ENCODE measurements at places on chromosomes 1 and 21. TPM values are rescaled to one million over a fixed set of nuclear protein-coding genes. Genes with fewer than 3 reads are reported as not detected.

The CFHR1 gene
- total RNA-seq, result not detected

The ELAVL4 gene
- not detected for total RNA-seq

The LRRC53 gene
- not detected for total RNA-seq

The ABCG1 gene
- total RNA-seq, result 42.0 TPM

The SOAT1 gene
- 32.7 TPM for total RNA-seq

The LCE2C gene
- not detected for total RNA-seq

The C4BPA gene
- not detected for total RNA-seq

The E2F2 gene
- 4.8 TPM for total RNA-seq

The S100A3 gene
- not detected for total RNA-seq

The MMP23B gene
- 15.2 TPM for total RNA-seq

The AMIGO1 gene
- 25.7 TPM for total RNA-seq

The NCMAP gene
- total RNA-seq, result 7.3 TPM

The DNALI1 gene
- 2.9 TPM for total RNA-seq

The MACO1 gene
- total RNA-seq, result 14.8 TPM

The GPR25 gene
- total RNA-seq, result not detected

The MAD2L2 gene
- total RNA-seq, result 8.9 TPM

The DNAH14 gene
- 7.0 TPM for total RNA-seq

The PTPRU gene
- 11.7 TPM for total RNA-seq

The PACC1 gene
- total RNA-seq, result 1.2 TPM

The KRTAP15-1 gene
- not detected for total RNA-seq

The HRNR gene
- 0.45 TPM for total RNA-seq

The IL22RA1 gene
- 2.2 TPM for total RNA-seq

The LCE7A gene
- not detected for total RNA-seq

The KLHL12 gene
- 29.2 TPM for total RNA-seq

The CHAF1B gene
- 15.2 TPM for total RNA-seq

The TNNI3K gene
- total RNA-seq, result 7.0 TPM

The SPRR1B gene
- total RNA-seq, result not detected

The RBM34 gene
- 56.7 TPM for total RNA-seq

The CATSPER4 gene
- not detected for total RNA-seq

The FNBP1L gene
- total RNA-seq, result 74.0 TPM

The SPRR3 gene
- 3.1 TPM for total RNA-seq

The HTR1D gene
- not detected for total RNA-seq

The VHLL gene
- total RNA-seq, result not detected

The DPYD gene
- 16.2 TPM for total RNA-seq

The NAXE gene
- total RNA-seq, result 81.1 TPM

The SLC6A17 gene
- total RNA-seq, result not detected

The DOP1B gene
- 33.8 TPM for total RNA-seq

The SLAMF1 gene
- total RNA-seq, result not detected

The B3GALT6 gene
- 7.5 TPM for total RNA-seq

The PCP4 gene
- total RNA-seq, result not detected

The SMCP gene
- not detected for total RNA-seq

The ITGB2 gene
- 72.2 TPM for total RNA-seq

The OR2L8 gene
- not detected for total RNA-seq

The CYP4Z1 gene
- total RNA-seq, result not detected

The DCST2 gene
- 158 TPM for total RNA-seq

The LAPTM5 gene
- total RNA-seq, result 48.4 TPM

Data from stomach (tissue), 19 donors.